ENCODE measurements at places on chromosomes 6 and 20. TPM values are rescaled to one million over a fixed set of nuclear protein-coding genes. Genes with fewer than 3 reads are reported as not detected.

Gene AVP
- total RNA-seq, result not detected

Gene RGS19
- 106 TPM for total RNA-seq

Gene ARFGEF3
- total RNA-seq, result 0.28 TPM

Gene CHRNA4
- total RNA-seq, result not detected

Gene OPRL1
- total RNA-seq, result 1.8 TPM

Gene ENPP1
- total RNA-seq, result not detected

All from activated naive CD8-positive, alpha-beta T cell treated with anti-CD3 and anti-CD28 coated beads, Interleukin-2, amount 10 ng/mL, durations not matched to agents 7 days and 5 days (primary cell).